ENCODE measurements at places on chromosomes 4 and X.
A peak's percentile ranks its signal among the peaks of the same experiment; 100 is the strongest.

GRCh38 chr4:76562161-76562560 lies 127.1 kb downstream of the SHROOM3 start:
- no peak for DNase-seq

DNA sequence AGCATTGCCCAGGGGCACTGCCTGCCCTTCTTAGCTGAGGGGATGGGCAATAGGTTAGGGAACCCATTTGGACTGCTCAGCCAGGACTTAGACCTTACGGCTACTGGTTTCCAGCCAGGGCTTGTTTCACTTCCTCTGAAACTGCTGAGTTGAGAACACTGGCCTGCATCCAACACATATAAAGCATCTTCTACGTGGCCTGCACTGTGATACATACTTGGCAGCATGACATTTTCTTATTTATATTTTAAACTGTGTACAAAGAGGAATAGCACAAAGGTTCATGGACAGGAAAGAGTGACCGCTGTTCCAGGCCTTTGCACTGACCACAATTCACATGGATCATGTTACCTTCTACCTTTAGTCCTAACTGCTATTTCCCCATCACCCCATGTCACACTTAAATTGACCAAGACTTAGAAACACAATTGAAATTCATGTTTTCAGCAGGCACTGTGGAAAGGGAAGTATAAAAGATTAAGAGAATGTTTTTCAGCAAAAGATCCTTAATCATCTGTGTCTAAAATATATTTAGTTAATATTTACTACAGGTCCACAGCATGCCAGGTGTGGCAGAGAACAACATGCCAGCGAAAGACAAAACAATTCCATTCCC lies 43.7 kb downstream of the NLGN4X start:
- DNase-seq, result no peak

DNA sequence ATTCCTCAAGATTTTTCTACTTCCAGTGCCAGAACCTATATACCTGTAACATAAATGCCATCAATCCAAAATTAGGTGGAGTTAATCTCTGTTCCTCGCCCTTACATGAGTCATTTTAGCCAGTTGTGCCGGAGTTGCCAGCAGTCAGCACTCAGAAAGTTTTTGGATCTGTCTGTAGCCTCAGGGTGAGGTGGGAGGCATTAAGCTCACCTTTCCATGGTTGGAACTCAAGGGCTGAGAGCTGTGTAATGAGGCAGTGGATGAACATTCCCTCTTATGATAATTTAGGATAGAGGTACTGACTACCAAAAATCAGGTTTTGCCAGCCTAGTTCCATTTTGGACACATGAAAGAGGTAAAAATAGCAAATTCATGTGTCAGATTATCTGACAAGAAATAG lies 1553.1 kb upstream of the ADGRL3 start:
- no peak for DNase-seq

DNA sequence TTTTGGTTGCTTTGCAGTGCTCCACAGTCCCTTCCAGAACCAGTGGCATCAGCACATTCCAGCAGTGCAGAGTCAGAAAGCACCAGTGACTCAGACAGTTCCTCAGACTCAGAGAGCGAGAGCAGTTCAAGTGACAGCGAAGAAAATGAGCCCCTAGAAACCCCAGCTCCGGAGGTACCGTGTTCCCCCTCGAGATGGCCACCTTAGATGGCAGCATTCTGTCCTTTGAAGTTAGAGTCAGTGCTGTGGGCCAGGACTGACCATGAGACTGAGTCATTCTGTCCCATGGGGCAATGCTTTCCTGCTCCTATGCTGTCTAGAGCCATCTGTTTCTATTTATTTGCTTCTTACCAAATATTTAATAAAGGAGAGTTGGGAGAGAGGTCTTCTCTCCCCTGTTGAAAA lies 112.3 kb downstream of the KLHL8 start:
- DNase-seq, result no peak

DNA sequence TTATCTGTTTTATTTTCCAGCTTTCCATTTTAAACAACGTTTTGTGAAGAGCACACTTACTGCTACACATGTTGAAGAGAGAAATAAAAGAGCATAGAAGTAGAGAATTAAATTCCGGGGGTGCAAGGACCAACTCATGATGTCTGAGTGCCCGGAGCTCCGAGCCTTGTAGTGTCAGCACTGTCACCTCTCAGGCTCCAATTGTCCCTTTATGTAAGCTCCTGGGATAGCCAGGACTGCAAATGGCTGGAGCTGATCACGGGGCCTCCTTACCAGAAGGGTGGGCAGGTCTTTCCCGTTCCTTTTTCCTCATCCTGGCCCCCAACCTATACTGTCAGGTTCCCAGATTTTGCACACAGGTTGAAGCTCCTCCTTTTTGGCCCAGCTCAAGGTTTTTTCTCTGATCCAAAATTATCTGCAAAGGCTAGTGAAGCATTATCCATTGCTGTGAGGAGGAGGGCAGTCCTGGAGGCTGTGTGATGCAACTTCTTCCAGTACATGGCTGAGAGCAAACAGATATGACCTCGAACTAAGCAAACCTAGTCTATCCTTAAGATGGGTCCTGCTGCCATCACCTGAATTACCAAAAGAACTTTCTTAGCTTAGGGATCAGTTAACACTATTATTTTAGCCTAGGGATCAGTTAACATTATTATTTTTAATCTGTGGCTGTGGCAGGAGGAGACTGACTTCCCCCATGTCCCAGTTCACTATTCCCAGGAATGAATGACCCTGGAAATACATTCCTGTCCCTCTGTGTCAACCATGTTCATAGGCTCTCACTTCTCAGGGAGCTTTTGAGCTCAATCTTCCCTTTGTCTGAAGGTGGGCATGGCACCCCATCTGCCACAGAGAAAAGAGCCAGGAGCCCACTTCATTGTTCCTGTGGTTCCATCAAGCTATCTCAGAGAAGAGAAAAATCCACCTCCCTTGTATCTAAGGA lies at the start of gene FGG:
FGG (minus strand) TSS at position 185 of the 943 bp plus-strand sequence; CDS start at position 138, 47 bp downstream.
- DNase-seq, result no peak

DNA sequence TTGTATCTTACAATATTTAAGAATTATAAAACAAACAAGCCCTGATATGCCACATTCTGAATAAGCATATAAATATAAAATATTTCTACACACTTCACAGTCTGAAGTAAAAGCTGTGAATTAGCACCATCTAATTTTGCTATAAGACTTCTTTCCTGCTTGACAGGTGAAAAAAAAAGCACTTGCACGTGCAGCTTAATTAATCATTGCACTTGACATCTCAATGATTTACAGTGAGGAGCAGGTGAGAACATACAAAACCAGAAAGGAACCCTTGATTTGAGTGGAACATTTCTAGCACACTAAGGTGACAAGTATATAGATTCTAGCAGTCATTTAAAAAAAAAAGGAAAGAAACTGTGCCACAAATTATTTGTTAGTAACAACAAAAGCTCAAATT lies 47.9 kb downstream of the CHIC2 start:
- DNase-seq, result peak; percentile 78

DNA sequence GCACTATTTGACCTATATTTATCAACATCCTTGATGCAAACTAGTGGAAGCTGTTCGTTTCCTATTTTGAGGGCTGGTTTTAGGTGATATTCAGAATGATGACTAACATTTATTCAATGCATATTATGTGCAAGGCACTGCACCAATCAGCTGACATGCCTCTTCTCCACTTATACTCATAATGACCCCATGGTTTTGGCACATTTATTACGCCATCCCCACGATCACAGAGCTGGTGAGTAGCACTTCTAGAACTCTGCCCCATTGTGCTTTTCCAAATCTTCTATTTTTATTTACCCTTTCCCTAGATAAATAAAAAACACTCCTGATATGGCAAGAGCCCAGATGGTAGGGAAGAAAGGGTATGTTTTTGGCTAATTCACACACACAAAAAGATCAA lies 13.1 kb downstream of the SCML1 start:
- no peak for DNase-seq

- no peak for DNase-seq
These were observed 433.4 kb downstream of the PDGFC start for GRCh38 chr4:156538210-156538609.

GRCh38 chrX:66914080-66914479 lies 275.2 kb upstream of the EDA2R start:
- DNase-seq, result no peak

DNA sequence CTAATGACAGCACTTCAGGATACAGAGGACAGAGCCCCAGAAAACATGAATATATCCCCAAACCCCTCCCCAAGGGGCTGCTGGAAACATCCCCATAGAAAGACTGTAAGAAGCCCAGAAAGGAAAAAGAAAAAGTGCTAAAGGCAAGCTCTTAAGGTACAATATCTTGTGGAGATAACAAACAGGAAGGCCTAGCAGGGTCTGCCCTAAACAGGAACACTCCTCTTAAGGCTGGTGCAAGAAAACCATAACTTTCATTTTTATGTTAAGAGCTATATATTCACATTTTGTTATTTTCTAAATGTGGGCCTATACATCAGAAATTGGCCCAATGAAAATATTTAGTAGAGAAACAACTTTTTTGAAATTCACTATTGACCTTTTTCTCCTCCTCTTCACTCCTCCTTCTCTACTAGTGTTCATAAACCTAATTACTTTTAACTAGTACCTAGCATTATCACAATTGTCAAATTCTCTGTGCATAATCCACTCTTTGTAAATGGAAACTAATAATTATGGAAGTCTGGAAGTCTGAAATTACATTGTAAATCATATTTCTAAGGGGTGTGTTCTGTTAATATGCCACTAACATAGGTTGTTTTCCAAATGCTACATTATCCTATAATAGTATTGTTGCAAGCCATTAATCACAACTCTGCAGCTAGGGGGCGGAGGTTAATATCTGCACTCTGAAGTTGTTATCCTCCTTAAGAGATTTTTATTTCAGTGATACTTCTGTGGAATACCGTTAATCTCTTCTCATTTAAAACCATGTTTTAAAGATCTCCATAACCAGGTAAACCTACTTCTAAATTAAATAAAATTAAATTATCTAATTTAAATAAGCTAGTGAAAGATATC lies 59.8 kb downstream of the CASK start:
- DNase-seq, result no peak

GRCh38 chr4:7747062-7747385 lies 192.6 kb downstream of the AFAP1 start:
- DNase-seq, result no peak

- DNase-seq, result no peak
These were observed 384.4 kb upstream of the PABPC4L start for GRCh38 chr4:134585972-134586371.

GRCh38 chr4:104128031-104128849 lies 366.5 kb downstream of the CXXC4 start:
- DNase-seq, result no peak

DNA sequence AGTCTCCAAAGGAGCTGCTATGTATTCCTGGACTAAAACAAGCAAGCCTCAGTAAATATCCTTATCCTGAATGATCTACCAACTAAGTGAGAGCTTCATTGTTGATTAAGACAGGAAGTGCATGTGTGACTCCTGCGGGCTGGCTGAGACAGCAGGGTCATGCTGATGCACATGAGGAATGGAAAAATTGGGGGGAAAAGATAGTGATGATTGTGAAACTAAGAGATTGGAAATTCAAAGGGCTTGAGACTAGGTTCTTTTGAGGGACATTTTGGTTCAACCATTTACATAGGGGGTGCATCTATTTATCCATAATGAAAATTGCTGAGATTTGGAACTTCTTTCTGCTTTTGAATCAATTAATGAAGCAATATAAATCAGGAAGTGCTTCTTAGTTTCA lies 61.1 kb upstream of the C1QTNF7 start:
- no peak for DNase-seq

- DNase-seq, result no peak
These were observed 113.4 kb downstream of the PACRGL start for GRCh38 chr4:20813700-20814099.

DNA sequence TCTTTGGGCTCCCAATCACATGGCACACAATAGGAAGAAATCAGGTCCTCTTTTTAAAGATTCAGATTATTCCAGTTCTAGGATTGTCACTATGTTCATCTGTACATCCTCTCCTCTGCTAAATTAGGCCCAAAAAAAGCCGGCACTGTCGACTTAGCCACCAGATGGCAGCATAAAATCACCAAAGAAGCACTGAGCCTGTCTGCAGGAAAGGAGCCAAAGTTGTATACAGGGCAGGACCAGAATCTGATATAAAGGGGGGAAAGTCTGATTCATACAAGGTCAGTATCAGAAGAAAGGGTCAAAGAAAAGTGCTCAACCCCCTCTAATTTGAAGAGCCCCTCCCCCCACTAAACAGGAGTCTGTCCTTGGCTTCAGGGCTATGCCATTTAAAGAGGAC lies 292.5 kb downstream of the CHIC1 start:
- peak; percentile 63 for DNase-seq

DNA sequence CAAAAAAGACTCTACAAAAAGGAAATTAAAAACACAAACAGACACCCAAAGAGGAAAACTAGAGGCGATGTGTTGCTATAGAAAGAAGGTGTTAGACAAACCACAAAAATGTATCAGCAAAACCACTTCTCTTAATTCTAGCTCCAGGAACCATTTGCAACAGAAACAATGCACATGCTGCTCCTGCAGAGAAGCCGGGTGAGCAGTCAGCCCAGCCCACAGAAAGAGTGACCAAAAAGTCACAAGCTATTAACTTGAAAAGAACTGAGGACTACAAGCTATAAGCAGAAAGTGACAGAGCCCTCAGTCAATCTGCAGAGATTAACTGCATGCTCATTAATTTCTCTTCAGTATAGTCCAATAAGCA lies 96.2 kb upstream of the KLHL13 start:
- no peak for DNase-seq

GRCh38 chrX:121479406-121479805 lies 432.0 kb downstream of the GLUD2 start:
- no peak for DNase-seq

- DNase-seq, result no peak
These were observed 459.9 kb upstream of the GNPDA2 start for GRCh38 chr4:45186249-45186648.

DNA sequence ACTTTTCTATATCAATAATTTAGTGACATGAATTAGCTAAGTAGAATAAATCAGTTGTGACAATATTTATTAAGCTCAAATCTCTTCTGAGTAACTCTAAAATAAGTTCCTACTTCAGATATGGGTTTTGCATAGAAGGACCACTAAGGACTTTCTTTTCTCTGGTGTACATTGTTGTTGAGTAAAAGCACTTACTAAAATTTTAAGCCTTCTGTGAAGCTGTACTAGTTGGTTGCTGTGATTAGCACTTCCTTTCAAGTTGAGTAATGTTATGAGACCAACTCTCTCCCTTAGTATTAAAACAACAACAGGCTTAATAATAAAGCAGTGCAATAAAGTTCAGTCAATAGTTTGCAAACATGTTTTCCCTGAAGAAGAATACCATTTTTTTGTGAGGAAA lies 667.4 kb upstream of the NDST4 start:
- no peak for DNase-seq

GRCh38 chrX:118114971-118115370 lies 1.6 kb downstream of the KLHL13 start:
- DNase-seq, result peak; percentile 45

- no peak for DNase-seq
These were observed 38.7 kb downstream of the GABRA4 start for GRCh38 chr4:46954643-46955042.

DNA sequence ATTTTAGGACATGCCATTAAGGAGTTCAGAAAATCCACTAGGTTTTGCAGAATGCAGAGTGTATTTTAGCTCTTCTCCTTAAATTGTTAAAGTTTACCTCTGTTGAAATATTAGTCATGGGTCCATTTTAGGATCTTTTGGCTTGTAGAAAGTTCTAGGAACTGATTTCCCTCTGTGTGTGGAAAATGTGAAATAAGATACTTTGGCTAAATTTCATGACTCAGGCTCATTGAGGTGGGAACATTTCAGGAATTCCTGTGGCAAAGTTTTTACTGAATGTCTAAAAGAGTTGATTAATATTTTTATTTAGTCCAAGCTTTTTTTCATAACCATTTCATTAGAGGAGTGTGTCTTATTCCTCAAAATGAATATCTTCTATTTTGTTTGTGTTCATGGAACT lies 7.0 kb downstream of the FHIP1A start:
- DNase-seq, result no peak

- DNase-seq, result no peak
These were observed 226.5 kb upstream of the MAB21L2 start for GRCh38 chr4:150355418-150355817.
